Activated CD4-positive, CD25-positive, alpha-beta regulatory T cell treated with anti-CD3 and anti-CD28 coated beads, Interleukin-2, amount 50 U/mL, for 16 hours (primary cell): ENCODE measurements at places on chromosomes 1 and 21.

- no peak for DNase-seq
Measured at GRCh38 chr21:35340273-35340672, 291.2 kb upstream of the RUNX1 start.

- no peak for DNase-seq
Measured at GRCh38 chr21:28111151-28111619, 881.5 kb downstream of the LTN1 start.

- no peak for DNase-seq
Measured at GRCh38 chr1:151801310-151801820, 3.9 kb downstream of the LINGO4 start.

DNA sequence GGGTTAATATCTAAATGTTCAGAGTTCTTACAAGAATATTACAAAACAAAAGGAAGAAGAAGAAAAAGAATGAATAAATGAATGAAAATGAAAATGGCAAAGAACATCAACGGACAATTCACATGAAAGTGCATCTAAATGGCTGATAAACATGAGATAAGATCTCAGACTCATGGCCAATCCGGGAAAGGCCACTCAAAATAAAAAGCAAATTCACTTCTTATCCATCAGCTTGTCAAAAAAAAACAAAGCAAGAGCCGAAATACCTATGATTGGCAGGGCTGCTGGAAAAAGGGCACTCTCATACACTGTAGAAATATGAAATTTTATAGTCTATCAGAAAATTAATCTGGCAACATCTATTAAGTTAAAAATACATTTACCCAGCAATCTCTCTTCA is 103.6 kb upstream of the EDEM3 start:
- DNase-seq = no peak

GRCh38 chr1:53063744-53064515 is 1.9 kb downstream of the PODN start:
- no peak for DNase-seq

- no peak for DNase-seq
Measured at GRCh38 chr1:51309291-51309690, 21.1 kb downstream of the TTC39A start.

GRCh38 chr1:101965341-101965740 is 31.4 kb downstream of the OLFM3 start:
- no peak for DNase-seq

DNA sequence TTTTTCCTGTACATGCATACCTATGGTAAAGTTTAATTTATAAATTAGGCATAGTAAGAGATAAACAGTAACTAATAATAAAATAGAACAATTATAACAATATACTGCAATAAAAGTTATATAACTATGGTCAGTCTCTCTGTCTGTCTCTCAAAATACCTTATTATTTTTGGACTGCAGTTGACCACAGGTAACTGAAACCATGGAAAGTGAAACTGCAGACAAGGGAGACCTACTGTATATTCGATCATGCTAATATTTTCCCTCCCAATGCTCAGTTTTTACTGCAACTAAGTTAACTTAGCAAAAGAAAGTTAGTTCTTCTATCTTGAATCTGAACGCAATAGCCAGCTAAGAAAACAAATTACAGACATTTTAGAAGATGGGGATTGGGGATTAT is 12.3 kb upstream of the DHX9 start:
- no peak for DNase-seq

GRCh38 chr1:75172556-75172955 is 38.4 kb downstream of the LHX8 start:
- DNase-seq = no peak

GRCh38 chr1:169610108-169610507 is 19.8 kb downstream of the SELP start:
- DNase-seq = no peak

DNA sequence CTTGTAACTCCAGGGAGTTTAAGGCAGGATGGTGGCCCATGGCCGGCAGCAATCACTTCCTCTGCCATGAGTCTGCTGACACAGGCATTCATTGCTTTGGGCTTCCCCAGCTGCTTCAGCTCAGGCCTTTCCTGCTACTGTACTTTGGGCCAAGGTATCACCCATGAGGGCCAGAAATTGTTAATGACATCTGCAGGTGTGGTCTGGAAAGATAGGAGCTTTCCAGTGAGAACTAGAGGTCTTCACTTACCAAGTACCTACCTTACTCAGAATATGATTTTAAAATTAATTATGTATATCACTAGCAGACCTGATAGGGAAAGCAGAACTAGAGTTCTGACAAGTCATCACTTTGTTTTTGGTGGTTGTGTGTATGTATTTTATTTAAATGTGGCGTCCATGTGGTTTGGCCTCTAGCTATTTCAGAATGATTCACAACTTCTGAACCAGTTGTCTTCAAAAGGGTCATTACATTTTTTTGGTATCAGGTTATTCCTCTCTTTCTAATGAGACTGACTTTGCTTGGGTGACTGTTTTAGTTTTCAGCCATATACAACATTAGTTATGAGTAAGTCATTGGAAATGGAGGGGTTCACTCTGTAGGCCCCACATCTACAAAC is 2.7 kb downstream of the RGL1 start:
- no peak for DNase-seq
